ENCODE measurements at places on chromosomes 7 and 10.

GRCh38 chr7:113775401-113775800 is 143.4 kb downstream of the PPP1R3A start:
- no peak for DNase-seq

GRCh38 chr7:15680446-15680845 is 6.0 kb downstream of the MEOX2 start:
- no peak for DNase-seq

- no peak for DNase-seq
Observed at GRCh38 chr10:52571018-52571417, 201.6 kb downstream of the MBL2 start.

GRCh38 chr10:73207883-73208282 is 39.2 kb downstream of the DNAJC9 start:
- DNase-seq: no peak

- DNase-seq: no peak
Observed at GRCh38 chr7:66877577-66878300, 43.3 kb upstream of the TMEM248 start.

GRCh38 chr10:117374506-117375359 is 507 bp downstream of the PDZD8 start:
- peak; percentile 3 for DNase-seq

DNA sequence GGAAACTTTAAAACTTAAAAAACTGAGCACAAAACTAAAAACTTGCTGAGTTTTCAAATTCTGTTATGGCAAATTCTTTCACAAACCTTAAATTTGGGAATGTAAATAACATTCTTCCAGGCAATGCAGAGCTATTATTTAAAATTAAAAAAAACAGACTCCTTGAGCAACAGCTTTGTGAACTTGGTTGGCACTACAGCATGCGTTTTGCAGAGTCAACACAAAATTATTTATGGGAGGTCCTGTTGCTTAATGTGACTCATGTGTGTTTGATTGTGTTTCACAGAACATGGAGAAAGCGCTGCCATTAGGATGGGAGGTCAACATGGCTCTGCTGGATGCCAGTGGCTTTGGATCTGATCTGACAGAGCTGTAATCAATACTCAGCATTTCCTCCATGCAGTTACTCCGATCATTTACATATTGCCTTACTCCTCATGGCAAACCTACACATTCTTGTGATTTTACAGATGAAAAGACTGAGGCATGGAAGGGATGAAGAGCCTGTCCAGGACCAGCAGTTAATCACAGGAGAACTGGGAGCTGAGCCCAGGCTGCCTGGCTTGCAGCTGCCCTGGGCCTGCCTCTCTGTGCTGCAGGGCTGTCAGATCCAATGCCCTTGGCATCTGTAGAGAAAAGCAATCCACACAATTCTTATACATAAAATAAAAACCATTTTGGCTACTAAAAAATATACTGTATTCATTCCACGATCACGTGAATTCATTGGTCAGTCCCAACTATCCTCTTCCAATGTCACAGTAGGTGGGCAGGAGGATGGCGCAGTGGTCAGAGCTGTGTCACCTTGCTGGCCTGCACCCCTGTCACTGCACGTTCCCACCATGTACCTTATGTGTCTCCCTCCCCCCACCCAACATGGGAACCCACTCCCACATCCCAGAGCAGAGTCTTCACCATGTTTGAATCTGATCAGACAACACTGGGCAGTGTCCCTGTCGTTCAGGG is 200.9 kb downstream of the CXCL12 start:
- no peak for DNase-seq

- DNase-seq: no peak
Observed at GRCh38 chr10:60031664-60032063, 125.3 kb upstream of the CCDC6 start.

DNA sequence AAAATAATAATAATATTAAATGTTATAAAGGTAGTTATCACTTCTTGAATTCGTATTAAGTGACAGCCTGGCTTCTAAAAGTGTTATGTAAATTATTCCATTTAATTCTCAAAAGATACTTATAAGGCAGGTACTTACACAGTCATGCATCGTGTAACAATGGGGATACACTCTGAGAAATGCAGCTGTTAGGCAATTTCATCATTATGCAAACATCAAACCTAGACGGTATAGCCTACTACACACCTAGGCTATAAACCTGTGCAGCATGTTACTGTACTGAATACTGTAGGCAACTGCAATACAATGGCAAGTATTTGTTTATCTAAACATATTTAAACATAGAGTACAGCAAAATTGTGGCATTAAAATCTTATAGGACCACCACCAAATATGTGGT is 1.5 kb downstream of the IFIT1 start:
- DNase-seq: no peak

GRCh38 chr7:108911016-108911415 is 341.3 kb downstream of the DNAJB9 start:
- no peak for DNase-seq

GRCh38 chr10:100781145-100781665 is 35.8 kb downstream of the PAX2 start:
- DNase-seq: no peak

DNA sequence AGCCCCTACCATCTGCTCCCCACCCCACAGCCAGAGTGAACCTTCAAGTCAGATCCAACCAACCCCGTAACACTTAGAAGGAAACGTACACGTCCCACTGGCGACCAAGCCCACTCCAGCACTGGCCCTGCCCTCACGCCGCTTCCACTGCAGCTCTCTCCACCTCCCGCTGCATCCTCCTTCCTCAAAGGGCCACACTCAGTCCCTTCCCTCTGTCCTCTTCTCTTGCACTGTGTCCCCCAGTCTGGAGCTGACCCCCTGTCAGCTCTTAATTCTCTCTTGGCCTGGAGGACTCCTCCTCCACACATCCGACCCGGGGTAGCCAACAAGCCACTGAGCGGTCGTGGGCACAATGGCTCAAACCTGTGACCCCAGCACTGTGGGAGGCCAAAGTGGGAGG is 85.8 kb downstream of the PROSER2 start:
- no peak for DNase-seq

- DNase-seq: no peak
Observed at GRCh38 chr7:108038986-108039385, 36.0 kb upstream of the LAMB1 start.

DNA sequence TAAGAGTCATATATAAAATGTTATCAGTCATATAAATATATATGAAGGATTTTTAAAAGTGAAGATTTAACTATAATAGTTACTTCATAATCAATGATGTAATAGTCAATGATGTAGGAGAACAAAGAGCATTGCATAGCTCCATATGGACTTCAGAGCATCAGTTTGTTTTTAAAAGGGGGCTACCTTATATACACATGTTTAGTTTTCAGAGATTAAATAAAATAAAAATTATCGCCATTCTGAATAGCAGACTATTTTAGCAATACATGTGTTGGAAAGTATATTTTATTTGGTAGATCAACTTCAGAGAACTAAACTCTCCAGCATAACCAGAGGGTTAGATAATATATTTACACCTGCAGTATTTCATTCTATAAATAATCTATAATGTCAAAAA is 29.1 kb upstream of the EPC1 start:
- no peak for DNase-seq

DNA sequence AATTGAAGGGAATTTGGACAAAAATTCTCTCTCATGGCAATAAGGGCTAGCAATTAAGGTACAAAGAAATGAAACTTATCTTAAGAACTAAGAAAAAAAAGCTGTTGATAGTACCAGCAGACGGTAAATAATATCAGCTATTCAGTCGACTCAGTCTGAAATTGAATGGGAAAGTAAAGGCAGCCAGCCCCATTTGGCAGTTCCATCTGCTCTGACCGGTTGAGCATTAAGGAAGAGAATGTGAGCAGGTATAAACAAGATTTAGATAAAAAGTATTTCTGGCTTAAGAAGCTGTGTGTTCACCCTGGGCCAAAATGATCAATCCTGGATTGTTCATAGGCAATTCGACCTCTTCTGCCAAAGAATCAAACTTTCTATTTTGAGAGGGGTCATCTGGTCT is 154.6 kb upstream of the NPVF start:
- no peak for DNase-seq

GRCh38 chr10:6212806-6213205 is 10.1 kb downstream of the PFKFB3 start:
- DNase-seq: no peak

DNA sequence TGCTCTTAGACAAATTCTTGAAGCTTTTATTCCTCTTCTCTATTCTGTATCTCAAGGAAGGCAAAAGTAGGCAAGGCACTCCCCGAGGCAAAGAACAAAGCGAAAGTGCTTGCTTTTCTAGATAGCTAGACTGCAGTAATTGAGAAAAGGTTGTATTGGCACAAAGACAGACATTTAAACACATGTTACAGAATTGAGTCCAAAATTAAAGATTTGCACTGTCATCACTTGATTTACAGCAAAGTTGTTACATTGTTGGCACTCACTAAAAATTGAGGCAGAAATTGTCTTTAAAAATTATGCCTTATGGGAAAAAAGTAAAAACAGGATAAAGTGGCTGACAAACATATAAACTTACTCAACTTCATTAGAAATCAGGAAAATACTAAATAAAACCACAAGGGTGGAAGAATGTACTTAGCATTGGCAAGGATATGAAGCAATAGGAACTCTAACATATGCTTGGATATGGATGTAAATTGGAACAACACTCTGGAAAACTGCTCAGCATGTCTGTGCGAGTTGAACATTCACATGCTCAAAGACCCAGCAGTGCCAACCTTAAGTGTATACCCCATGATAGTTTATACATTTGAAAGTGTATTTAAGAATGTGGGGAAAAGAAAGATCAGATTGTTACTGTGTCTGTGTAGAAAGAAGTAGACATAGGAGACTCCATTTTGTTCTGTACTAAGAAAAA is 491.3 kb downstream of the GLRX3 start:
- DNase-seq: no peak

DNA sequence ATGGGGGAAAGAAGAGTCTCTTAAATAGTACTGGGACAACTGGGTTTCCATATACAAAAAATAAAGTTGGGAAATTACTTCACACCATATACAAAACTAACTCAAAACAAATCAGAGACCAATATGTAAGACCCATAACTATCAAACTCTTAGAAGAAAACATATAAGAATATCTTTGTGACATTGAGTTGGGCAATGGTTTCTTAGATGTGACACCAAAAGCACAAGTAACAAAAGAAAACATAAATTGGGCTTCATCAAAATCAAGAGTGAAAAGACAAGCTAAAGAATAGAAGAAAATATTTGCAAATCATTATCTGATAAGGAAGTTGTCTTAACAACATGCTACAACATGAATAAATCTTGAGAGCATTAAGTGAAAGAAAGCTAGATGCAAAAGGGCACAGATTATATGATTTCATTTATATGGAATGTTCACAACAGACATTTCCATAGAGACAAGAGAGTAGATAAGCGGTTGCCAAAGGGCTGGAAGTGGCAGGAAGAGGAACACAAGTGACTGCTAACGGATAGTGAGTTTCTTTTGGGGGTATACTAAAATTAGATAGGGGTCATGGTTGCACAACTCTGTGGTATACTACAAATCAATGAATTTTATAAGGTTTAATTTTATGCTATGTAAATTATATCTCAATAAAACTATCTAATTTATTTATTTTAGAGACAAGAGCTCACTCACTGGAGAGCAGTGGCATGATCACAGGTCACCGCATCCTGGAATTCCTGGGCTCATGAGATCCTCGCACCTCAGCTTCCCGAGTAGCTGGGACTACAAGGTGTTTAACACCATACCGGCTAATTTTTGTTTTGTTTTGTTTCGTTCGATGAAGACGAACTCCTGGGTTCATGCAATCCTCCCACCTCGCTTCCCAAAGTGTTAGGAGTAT is 35.4 kb downstream of the JMJD1C start:
- no peak for DNase-seq

DNA sequence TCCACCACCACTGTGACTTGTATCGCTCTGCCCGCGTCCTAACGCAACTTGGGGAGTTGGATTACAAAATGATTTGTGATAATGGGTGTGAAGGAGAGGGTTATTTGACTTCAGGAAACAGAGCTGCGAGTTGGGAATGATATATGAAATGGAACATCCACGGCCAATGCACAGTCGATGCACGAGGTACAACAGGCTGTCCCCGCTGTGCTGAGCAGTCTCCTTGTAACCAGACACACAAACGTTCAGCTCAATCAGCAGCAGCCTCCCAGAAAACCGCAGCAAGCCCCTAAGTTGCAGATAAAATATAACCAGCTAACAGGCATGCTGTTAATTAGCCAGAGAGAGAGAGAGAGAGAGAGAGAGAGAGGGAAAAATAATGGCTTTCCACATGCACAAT is 332.7 kb upstream of the MGMT start:
- no peak for DNase-seq

GRCh38 chr7:932651-932975 is 21.9 kb downstream of the ADAP1 start:
- no peak for DNase-seq

All from stimulated activated CD4-positive, alpha-beta T cell treated with anti-CD3 and anti-CD28 coated beads, TNF-alpha, amount 100 ng/mL, for 24 hours (primary cell).